ENCODE measurements at places on chromosomes 13 and 19.

DNA sequence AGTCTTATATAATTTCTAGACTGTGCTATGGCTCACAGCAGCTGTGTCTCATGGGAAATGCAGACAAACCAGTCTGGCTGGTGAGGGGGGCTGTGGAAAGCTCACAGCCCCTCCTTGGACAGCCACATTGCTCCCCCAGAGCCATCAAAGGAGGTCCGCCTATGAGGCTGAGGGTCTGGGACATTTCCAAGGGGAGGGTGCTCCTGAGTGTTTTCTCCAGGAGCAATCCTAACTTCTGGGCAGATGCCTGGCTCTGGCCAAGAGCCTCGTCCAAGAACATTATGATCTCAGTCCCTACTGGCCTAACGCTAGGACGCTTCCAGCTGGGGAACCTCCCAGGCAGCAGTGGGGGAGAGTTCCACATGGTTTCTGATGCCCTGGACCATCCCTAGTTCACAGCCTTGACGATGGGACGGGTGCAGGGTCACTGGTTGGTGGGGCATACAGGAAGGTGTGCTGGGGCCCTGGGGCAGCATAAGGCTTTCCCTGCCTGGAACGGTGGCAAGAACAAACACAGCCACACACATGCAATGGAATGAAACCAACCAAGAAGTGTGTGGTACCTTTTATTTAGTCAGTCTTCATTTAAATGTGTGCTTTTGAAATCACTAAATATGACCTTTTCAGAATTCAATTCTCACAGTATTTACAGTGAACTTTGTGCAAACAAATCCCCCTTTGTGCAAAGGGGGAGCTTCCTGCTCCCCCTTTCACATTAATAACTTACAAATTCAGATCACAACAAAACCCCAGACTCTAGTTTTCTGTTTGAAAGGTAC lies 60.6 kb downstream of the CDADC1 start:
- no peak for DNase-seq

DNA sequence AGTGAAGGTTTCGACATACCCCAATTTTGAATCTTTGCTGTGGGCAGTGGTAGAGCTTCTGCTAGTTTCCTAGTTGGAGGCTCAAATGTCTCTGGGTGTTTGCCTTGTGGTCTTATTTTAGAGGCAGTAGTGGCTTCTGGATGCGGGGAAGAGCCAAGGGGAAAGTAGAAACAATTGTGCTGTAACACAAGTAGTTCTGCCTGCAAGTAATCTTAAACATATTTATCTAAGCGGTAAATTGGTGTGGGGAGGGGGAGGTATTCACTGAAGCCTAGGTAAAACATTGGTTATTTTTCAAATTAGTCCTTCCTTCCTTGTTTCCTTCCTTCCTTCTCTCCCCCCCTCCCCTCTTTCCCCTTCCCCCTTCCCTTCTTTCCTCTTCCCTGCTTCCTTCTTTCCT lies at the start of gene PCDH20:
Gene PCDH20 (minus strand): TSS at position 101 of the 400 bp plus-strand sequence. CDS start 691 bp downstream, outside the sequence.
- no peak for DNase-seq

DNA sequence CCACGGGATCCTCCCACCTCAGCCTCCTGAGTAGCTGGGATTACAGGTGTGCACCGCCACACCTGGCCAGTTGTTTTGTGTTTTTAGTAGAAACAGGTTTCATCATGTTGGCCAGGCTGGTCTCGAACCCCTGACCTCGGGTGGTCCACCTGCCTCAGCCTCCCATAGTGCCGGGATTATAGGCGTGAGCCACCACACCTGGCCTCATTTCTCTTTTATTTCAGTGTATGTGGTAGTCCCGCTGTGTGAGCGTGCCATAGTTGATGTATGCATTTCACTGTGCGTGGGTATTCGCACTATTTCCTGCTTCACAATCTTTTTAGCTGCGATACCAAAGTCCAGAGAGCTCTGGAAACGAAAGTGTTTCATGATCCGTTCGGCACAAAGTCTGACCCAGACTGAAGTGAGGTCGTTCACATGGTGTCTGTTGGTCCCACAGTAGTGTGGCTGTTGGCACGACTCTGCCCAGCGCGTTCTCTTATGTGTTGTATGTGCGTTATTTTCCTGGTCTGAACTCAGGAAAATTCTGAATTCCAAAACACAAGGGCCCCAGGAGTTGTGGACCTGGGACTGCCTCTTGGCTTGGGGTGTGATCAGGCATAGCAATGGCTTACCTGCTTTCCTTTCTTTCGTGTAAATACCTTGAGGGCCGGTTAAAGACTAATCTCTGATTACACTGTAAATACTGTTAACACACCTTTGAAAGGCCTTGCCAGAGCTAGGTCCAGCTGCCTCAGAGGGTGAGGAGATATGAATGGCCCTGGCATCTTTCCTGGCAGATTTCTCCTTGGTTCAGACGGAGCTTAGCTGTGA lies 8.6 kb downstream of the EPN1 start:
- DNase-seq, result no peak

GRCh38 chr19:51354103-51354741 lies 12.0 kb downstream of the ETFB start:
- no peak for DNase-seq

- DNase-seq, result no peak
Measured at GRCh38 chr19:38514812-38515633, 81.5 kb downstream of the RYR1 start.

GRCh38 chr13:64505336-64505910 lies 2724.7 kb downstream of the PCDH9 start:
- DNase-seq, result no peak

GRCh38 chr13:48004201-48004600 lies 3.1 kb upstream of the SUCLA2 start:
- no peak for DNase-seq

DNA sequence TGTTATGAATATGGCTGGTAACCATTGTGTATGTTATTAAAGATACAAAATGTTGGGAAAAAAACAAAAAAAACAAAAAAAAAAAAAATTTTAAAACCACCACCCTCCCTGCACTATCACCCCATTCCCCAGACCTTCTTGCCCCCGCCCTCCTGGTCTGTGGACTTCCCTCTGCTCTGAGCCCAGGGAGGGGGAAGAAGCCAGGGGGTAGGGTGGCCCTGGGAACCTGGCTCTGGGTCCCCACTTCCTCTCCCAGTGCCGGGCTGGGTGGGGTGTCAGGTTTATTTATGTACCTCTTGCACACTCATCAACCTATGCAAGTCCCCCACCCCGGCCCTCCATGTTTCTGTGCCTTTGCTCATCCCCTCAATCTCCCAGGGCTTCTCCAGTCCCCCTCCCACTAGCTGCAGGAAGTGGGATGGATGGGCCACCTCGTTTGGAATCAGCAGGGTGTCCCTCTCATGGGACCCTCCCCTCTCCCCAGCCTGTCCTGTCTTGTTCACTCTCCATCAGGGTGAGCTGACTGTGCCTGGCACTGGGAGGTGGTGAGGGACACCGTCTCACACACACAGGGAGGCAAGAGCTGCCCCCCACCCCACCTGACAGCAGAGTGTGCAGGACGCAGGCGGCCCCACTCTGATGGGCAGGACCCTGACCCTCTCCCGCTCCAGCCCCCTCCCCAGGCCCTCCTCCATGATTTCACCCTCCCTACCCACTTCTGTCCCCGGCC lies 5.9 kb downstream of the PAF1 start:
- DNase-seq, result no peak

DNA sequence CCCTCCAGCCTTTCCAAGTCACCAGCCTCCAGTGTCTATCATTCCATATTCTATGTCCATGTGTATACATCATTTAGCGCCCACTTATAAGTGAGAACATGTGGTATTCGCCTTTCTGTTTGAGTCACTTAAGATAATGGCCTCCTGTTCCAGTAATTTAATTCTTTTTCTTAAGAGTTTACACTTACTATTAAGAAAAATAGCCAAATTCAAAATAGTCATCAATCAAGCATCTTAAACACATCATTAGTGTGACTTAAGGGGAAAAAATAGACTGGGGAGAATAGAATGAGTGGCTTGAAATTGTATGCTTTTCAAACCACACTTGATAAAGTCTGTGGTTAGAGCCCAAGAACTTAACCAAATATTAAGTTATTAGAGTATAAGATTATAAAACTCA lies 248.0 kb downstream of the MAB21L1 start:
- DNase-seq, result no peak

GRCh38 chr13:110666255-110666533 lies 39.7 kb downstream of the CARS2 start:
- DNase-seq, result no peak

GRCh38 chr13:78265098-78265497 lies 338.3 kb downstream of the POU4F1 start:
- no peak for DNase-seq

DNA sequence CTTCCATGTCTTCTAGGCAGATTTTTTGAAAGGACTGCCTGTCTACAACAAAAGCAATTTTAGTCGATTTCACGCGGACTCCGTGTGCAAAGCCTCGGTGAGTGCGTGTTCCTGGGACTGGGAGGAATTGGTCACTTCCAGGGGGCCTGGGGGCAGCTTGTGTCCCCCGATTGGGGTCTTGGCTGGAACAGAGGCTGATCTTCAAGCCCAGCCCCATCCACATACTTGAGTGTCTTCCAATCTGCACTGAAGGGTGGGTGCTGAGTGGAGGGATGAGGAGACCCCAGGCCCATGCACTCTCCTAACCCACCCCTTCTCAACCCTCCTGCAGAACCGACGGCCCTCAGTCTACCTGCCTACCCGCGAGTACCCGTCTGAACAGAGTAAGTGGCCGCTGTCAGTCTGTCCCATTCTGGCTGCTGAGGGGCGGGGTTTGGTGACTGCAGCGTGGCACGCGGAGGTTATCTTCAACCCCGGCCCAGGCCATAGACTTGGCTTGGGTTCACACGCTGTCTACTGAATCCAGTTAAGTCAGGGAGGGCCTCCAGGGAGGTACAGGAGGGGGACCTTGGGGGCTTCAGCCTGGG lies 4.7 kb downstream of the DDA1 start:
- no peak for DNase-seq

DNA sequence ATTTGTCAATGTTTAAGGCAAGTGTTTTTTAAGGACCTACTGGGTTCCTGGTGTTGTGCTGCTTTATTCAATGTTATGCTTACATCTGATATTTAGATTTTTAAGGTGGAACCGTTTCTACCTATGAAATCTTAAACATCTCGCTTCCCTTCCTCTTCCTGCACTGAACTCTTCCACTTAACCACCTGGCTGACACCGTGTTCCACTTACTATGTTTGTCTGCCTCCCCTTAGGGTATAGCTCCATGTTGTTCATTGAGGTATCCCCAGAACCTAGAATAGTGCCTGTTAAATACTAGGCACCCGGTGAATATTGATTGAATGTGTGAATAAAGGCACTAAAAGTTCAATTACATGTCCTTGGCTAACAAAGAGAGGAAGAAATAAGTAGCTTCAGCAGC lies 104.9 kb downstream of the RNF17 start:
- no peak for DNase-seq

DNA sequence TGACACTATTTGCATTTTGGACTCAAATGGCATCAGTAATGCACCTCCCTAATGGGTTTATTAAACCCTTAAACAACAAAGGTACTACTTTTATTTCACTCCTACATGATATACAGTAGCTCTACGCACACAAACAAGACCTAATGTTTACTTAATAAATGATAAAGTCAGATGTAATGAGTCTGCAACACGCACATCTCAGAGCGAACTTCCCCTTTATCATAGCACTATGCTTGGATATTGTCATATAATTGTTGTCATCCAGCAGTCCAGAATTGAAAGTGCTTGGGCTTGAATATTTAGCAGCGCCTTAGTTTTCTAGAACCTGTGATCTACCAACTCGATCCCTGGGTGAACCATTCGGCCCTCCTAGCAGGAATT lies 772 bp downstream of the PARP4 start:
- DNase-seq, result no peak

DNA sequence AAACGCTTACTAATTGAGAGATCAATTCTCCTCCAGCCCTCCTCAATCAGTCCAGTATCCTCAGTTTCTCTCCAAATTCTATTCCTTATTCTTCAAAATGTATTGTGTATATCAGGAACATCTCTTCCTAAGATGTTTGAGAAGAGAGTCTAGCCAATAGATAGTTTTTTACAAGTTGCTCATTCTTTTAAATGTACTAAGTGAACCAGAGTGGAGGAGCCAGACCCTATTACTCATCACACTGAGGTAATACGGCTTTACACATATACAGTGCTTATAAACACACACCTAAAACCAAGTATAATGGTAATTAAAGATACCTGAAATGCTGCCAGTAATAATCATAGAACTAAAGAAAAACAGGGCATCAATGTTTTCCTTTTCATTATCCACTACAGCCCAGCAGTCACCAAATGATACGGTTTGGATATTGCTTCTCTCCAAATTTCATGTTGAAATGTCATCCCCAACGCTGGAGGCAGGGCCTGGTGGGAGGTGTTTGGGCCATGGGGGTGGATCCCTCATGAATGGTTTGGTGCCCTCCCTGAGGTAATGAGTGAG lies 45.2 kb upstream of the HMGB1 start:
- DNase-seq, result peak; percentile 53

DNA sequence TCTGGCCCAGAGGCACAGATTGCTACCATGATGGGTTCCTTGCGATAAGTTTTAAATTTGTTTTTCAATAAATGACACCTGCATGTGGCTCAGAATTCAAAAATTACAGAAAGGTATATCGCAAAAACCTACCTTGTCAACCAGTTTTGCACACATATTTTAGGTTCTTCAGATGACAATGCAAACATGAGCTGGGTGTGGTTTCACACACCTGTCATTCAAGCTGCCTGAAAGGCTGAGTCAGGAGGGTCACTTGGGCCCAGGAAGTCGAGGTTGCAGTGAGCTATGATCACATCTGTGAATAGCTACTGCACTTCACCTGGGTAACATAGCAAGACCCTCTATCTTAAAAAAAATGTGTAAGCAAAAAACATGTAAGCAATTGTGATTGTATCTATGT lies 56.1 kb downstream of the DNM2 start:
- no peak for DNase-seq

DNA sequence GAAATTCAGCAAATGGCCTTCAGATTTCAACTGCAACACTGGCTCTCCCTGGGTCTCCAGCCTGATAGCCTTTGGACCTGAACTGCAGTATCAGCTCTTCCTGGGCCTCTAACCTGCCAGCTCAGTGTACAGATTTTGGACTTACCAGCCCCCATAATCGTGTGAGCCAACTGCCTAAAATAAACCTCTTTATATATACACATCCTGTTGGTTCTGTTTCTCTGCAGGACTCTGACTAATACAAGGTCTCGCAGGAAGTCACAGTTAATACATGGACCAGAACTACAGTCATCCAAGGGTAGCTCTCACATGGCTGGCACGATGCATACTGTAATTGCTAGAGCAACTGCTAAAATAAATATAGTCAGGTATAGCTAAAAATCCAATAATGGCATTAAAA lies 85.1 kb downstream of the KATNAL1 start:
- DNase-seq, result no peak

- DNase-seq, result no peak
Measured at GRCh38 chr19:50723069-50723468, at the start of gene CLEC11A. TSS of gene CLEC11A (plus strand) at chr19:50723364. CDS start at chr19:50723526, 162 bp downstream.

DNA sequence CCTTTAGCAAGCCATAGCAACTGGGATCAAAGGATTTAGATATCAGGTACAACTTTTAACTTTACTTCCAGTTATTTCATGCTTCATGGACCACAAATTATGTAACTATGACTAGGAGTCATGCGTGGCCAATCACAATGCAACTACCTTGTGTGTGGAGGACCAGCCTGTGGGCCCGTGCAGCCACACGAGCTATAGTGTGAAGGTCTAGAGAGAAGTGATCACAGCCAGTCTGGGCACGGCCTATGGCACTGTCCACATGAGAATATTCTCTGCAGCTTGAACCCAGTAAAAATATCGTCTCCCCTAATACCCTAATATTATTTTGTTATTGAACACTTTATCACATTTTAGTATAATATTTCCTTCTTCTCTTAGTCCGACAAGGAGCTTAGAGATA lies 464.9 kb upstream of the MIR17HG start:
- no peak for DNase-seq

GRCh38 chr13:94210816-94211215 lies 268.7 kb downstream of the DCT start:
- DNase-seq, result no peak

- no peak for DNase-seq
Measured at GRCh38 chr19:49629659-49630058, 10.3 kb downstream of the RRAS start.

Measured in osteocyte (in vitro differentiated cells).